ENCODE measurements at places on chromosomes 5 and 9. TPM values are rescaled to one million over a fixed set of nuclear protein-coding genes. Genes with fewer than 3 reads are reported as not detected.

- DNase-seq, result no peak
These were observed 19.6 kb downstream of the TJP2 start for GRCh38 chr9:69193685-69194032.

GRCh38 chr5:41878643-41879478 is 8.6 kb upstream of the OXCT1 start:
- DNase-seq, result no peak

GRCh38 chr5:111699324-111699723 is 57.7 kb downstream of the NREP start:
- DNase-seq, result no peak

- DNase-seq, result no peak
These were observed 17.1 kb downstream of the F2R start for GRCh38 chr5:76733049-76733417.

The FOXD4L5 gene
- not detected for total RNA-seq

DNA sequence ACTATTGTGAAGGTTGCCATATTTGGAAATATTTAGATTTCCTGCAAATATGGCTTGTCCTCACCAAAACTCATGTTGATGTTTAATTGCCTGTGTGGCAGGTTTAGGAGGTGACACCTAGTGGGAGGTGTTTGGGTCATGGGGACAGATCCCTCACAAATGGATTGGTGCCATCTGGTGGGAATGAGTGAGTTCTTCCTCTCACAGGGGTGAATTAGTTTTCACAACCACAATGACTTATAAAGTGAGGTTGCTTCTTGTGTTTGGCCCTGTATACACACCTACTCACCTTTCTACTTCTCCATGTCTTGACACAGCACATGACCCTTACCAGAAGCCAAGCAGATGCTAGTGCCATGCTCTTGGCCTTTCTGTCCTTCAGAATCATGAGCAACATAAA is 41.1 kb downstream of the ISOC1 start:
- DNase-seq, result no peak

The FAM151B gene
- 0.27 TPM for total RNA-seq

GRCh38 chr5:73644385-73644963 is 18.5 kb downstream of the ARHGEF28 start:
- no peak for DNase-seq

The GRM6 gene
- total RNA-seq, result not detected

DNA sequence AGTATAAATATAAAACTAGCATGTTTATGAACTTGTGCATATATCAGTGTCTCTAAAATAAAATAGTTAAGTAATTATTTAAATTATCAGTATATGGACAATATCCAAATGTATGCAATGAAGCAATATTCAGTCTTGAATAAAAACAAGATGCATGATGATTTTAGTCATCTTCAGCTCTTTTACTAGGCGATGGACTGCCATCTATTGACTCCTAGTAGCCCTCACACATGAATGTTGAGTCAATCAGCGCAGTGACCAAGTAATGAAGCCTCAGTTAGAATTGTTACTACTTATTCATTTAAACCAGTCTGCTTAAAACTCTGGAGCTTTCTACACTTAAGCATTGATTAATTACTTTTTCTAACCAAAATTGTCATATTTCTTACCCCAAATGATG is 92.9 kb upstream of the GRHPR start:
- DNase-seq, result peak; percentile 11

- no peak for DNase-seq
These were observed 81.2 kb downstream of the RAB24 start for GRCh38 chr5:177222269-177222668.

The SPARC gene
- total RNA-seq, result 955 TPM

DNA sequence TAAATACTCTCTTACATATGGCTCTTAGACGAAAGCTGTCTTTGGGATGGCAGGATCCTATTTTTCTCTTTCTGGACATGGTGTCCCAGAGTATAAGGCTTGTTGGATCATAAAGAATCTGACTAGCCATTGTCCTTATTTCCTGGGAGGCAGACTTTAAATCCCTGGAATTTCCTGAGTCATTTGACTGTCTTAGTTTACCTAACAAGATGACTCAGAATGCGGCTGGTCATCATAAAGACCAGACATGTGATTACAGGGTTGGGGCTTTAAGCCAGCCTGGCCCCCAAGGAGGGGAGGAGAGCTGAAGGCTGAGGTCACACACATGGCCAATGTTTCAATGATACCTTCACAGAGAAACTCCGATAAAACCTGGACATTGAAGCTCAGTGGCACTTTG is 37.2 kb downstream of the FAM240B start:
- DNase-seq, result peak; percentile 92

DNA sequence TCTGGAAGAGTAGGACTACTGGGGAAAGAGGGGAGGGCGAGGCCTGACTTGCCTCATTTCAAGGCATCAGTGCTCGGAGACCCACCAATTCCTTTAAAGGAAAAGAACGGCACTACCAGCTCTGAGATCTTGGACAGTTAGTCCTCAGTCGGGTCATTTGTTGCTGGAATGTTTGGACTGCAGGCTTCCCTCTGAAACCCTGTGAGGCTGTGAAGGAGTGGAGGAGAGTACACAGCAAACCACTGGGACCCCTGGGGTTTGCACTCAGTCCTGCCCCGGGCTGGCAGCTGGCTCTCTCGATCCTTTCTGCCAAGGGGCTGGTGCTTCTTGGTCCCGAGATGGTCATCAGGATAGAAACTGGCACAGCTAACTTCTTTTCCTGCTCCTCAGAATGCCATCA is 194.5 kb downstream of the TRIO start:
- DNase-seq, result no peak

DNA sequence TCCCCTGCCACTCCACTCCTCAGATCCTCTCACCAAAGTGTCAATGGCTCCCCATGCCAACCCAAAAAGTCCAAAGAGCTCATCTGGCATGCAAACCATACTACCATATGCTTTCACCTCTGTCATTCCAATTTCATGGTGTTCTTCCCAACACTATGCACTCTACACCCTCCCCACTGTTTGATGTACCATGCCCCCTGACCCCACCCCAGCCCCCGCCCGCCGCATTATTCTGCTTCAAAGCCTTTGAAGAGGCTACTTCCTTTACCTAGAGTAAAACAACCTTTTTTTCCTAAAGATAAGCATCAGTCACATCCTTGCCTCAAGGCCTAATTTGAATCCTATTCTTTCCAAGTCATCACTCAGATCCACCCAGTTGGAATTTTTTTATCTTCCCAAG is 226.3 kb downstream of the DEPDC1B start:
- DNase-seq, result no peak

The CCDC192 gene
- not detected for total RNA-seq

The MYOT gene
- total RNA-seq, result not detected

The PPP3R2 gene
- total RNA-seq, result not detected

The F2RL1 gene
- 20.1 TPM for total RNA-seq

DNA sequence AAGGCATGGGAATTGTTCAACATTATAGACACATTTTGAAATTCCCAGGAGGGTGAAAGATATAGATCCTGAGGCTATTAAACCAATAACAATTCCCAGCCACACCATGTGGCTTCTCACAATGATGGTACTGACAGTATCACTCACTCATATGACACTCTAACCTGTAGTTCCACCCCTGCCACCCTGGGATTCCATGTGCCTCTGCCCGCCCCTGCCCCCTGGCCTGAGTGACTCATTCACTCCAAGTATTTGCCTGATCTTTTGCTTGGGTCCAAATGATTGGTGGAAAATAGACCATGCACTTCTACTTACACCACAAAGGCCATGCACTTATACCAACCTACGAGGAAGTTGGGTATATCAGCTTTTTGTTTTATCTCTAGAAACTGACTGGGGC is 305.2 kb upstream of the DAB2 start:
- peak; percentile 34 for DNase-seq

- no peak for DNase-seq
These were observed 24.0 kb downstream of the TRAF2 start for GRCh38 chr9:136910197-136910900.

DNA sequence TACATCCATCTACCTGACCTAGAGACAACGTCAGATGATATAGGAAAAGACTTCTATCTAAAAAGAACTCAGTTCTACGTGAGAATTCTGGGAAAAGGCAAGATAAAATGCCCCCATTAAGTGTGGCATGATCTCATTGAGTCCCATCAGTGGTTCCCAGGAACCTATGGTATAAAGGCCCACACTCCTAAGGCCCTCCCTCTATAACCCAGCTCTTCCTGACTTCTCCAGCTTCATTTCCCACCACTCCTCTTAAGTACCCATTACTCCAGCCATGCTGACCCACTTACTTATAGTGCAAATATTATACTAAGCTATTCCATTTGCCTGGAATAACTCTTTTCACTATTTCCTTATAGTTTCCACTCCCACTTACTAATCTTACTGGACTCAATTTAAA is 95.4 kb upstream of the NR5A1 start:
- DNase-seq, result no peak

The NOXA1 gene
- 0.10 TPM for total RNA-seq

All from HT1080 (cell line).